ENCODE measurements at places on chromosomes 3 and 15.

DNA sequence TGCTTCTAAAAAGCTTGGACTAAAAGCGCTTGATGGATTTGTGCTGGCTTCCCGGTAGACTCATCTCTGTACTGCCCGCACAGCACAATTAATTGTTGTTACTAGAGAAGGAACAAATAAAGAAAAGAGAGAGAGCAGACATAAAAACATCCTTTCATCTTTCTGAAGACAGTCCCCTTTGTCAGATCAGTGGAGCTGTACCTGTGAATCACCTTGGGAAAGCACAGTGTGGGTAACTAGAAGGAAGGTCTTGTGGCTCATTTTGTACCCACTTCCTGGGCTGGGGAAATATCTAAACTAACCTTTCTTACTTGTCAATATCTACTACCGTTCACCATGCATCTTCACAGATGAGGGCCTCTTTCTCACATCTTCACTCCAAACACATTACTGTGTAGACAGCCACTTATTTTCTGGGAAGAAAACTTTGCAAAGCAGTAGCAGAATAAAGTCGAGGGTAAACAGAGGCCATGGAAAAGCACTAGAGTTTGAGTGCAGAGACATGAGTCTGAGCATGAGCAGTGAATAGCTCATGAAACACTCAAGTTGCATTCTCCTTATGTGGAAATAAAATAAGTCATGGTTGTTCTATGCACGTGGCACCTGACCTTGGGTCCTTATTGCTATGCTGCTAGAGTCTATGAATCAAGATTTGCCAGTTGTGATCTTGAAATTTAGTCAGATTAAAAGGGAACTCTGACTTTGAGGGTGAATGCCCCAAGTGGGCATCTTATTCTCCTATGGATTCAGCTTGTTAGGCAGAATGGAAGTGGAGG, 169.3 kb downstream of the LPP start:
- no peak for DNase-seq

GRCh38 chr3:90018779-90019178, 911.4 kb downstream of the EPHA3 start:
- DNase-seq: no peak

DNA sequence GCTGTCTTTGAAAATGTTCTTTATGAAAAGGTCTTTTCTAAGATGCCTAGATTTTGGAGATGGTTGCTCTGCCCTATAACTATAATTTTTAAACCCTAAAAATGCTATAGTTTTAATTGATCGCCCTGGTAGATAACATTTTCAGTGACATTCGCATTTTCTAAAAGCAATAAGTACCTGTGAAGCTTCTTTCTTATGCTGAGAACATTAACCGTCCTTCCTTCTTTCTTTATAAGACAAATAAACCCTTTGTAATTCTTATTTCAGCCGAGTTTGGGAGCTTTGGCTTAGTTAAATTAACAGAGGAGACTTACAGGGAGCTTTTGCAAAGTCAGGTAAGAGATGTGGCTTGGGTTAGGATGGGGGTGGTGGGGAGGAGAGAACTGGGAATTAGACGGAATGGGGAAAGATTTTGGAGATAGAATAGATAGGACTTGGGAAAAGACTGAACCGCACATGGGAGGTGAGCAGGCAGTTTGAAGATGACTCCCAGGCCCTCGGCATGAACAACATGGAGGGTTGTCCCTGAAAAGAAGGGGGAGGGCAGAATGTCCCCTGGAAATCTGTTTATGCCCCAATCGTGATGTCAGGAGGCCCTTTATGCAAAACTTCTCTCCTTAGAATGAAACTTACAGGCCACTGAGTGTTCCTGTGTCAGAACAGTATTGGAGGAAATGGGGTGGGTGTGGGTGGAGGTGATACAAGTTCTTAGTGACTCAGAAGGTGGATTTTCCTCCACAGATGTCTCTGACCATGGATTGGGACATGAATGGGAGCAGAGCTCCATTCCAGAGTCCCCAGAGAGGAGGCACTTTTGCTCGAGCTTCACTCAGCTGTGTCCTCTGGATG, 76.2 kb upstream of the LARS2 start:
- no peak for DNase-seq

DNA sequence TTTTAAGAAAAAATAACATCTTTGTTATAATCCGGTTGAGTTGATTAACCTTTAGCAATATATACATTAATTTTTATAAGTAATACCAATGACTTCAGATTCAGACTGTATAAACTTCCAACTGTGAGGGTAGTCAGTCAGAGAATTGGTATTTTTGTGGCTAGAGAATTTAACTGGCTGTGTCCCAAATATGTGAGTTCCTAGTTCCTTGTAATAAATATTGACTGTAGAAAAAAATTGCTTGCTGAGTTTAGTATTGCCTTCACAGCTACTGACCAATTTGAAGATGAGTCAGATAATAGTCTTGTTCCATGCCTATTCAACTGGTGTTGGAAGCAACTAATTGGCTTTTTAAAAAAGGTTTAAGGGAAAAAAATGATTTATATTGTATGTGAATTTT, 210.8 kb downstream of the GAP43 start:
- DNase-seq: no peak

GRCh38 chr3:154324919-154325318, 632 bp upstream of the DHX36 start:
- no peak for DNase-seq

DNA sequence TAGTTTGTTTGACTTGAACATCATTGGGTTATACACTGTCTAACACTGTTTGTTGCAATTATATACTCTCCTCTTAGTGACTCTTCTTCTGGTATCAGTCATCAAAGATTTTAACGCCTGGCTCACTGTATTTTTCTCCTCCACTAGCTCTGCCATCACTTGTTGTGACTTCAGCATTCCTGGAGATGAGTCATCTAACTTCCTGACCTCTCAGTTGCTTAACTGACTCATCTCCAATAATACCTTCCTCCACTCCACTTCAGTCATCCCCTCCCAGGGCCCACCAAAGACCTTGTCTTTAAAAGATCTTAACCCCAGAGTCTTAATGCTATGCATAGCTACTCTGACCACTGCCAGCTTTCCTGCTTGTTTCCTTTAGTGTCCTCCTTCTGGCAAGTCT, 28.6 kb upstream of the CLSTN2 start:
- no peak for DNase-seq

DNA sequence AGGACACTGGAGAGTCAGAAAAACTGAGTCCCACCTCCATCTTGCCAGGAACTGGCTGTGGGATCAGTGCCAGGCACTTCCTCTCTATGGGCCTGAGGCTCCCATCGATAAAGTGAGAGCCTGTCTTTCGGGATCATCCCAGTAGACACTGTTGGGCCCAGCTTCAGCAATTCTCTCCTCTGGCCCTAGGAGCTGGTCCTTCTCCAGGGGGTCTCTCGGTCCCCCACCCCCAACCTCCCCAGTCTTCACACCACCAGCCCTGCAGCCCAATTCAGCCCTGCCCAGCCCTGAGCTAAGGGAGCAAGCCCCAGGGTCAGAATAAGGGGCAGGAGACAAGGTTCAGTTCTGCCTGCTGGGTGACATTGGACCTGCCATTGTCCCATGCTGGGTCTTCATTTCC, 4.5 kb upstream of the LCTL start:
- no peak for DNase-seq

DNA sequence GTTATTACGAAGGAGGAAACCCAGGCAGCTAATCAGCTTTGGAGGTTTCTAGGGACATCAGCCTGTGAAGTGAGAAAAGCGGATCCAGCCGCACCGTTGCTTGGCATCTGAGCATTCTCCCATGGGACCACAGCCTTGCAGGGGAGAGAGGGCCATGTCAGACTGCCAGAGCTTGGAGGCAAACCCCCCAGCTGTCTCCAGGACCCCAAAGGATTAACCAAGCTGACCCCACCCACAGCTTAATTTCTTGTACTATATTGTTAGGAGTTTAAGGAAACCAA, 5.1 kb downstream of the IGDCC3 start:
- DNase-seq: no peak

DNA sequence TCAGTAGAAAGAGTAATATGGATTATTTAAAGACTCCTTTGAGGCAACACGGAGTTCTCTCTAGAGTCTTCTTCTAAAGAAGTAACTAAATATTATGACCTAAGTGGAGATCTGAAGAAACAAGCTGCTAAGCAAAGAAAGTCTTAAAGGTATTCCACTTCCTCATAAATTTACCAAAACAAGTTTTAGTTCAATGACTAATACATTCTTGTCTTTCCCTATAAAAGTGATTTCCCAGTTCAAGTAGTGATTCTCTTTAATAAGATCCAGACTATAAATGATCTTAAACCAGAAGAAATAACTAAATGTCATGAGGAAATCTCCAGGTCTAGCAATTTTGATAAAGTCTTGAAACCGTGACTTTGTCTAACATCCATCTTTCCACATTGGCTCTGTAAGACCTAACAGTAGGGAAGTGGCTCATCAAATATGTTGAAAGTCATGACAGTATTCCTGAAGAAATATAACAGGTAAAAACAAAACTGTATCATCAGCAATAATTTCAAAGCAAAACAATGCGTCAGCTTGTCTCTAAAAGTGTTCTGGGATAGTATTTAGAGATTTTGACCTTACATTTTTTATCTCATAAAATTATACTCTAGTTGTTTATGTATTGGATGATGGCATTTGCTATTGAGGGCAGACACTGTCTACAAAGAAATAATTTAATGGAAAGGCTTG, 51.8 kb upstream of the NEDD4 start:
- no peak for DNase-seq

DNA sequence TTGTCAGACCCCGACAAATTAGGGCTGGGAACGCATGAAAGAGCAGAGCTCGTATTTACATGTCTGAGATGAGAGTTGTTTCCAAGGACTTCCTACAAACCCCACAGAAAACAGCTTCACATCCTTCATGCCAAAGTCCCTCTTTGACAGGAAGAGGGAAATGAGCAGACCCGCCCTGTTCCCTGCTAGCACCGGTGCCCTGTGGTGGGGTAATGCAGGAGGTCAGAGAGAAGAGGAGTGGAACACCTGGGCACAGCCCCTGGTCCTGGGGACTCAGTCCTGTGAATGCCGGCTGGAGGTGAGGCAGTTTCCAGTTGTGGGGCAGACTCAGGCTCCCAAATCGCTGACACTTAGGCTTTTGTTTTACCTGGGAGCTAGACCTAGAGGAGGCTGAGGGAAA, 4.0 kb downstream of the PLA2G4D start:
- DNase-seq: no peak

- DNase-seq: no peak
Measured at GRCh38 chr3:108076564-108076963, 14.3 kb downstream of the CD47 start.

DNA sequence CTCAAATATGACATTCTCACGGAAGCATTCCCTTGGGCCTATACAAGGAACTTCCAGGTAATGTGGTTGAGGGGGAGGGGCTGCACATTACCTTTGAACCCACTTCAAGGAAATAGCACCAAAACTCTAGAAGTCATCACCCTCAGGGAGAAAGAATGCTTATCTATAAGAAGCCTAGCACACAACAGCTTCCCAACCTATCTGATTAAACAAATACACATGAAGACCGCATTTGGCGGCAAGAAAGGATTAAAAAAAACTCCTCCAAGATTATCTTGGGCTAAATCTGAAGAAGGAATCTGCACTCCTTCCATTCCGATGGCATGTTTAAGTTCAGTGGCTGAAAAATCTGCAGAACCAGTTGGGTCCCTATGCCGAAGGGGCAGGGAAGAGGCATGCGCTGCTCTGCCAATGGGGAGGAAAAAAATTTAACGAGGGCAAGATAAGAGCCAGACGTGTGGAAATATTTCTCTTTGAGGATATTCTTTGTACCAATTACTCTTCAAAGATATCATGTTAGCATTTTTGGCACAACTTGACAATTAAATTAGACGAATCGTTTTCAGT, 82.0 kb upstream of the WNT5A start:
- no peak for DNase-seq

DNA sequence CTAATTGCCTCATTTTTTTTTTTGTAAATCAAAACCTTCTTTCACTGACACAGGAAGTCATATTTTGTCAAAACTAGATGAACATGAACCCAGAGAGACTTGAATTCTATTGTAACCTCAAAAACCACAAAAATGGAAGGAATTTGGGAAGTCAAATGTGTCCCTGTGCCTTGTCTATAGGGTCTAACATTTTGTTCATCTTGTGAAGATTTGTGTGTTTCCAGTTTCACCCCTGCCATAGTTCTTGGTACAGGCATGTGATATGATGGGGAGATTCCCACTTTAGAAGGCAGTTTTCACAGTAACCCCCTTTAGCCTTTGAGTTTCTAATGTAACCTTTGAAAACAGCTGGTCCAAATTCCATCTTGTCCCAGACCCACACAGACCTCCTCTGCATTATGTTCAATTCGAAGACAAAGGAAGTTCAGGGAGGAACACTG, 318.5 kb upstream of the ADAMTS9 start:
- DNase-seq: no peak

DNA sequence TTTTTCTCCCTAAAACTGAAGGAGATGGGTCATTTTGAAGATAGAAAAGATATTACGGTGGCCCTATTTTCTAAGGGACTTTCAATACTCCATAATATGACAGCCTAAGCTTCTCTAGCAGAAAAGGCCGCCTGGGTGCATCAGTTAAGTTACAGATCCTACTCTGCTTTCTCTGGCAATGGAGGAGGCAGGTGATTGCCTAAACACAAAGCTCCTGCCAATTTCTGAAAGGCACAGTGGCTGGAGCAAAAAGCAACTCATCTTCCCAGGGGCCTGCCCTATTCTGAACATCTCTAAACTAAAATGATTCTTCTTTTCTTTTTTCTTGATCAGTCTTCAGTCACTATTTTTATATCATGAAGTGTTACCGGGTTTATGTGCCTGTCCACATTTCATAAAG, 276.7 kb downstream of the CNTN4 start:
- DNase-seq: no peak

DNA sequence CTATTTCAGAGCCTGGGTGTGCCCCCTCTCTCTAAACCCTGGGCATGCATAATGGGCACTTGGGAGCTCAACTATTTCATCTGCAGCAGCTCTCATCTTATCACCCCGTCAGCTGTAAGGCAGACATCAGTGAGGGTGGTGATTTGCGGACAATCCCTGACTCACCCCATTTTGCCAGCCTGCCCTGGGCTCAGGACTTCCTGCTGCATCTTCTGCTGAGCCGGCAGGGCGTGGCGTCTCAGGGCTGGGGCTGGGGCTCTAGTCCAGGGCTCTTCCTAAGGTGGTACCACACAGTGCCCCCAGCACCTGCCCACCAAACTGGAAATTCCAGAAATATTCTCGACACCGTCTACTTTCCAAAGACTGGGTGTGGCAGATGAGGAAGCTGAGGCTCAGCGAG, 925 bp upstream of the PSTPIP1 start:
- peak; percentile 44 for DNase-seq

DNA sequence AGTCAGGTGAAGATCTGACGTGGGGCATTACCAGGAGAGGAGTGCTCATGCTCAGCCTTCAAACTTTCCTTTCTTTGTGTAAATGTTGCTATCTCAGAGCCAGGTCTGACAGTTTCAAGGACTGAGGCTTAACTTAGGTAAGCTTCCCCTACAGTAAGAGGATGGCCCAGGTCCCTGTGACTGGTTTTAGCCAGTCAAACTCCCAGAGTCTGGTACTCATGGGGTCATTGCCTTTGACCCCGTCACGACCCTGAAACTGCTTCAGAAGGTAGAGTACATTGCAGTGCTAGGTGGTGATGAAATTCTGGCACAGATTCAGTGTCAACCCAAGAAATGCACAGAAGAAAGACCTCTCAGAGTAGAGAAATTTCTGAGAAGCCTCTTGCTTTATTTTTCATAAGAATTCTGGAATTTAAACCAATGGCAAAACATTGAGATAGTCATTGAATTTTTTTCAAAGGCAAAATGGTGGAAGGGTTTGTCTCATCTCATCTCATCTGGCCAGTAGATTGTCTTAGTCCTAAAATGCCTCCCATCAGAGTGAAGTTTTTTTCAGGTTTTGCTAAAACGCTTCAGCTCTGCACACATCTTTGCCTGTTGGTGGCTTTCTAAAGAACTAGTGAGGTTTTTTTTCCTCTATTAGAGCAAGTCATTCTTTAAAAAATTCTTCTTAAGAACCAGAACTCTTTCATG, 23.1 kb downstream of the ZBTB38 start:
- DNase-seq: no peak

Data from activated CD8-positive, alpha-beta memory T cell treated with anti-CD3 and anti-CD28 coated beads for 1 hour (primary cell).